ENCODE measurements at places on chromosomes 5 and 9.

GRCh38 chr9:117720066-117720465, 15.9 kb downstream of the TLR4 start:
- no peak for DNase-seq

DNA sequence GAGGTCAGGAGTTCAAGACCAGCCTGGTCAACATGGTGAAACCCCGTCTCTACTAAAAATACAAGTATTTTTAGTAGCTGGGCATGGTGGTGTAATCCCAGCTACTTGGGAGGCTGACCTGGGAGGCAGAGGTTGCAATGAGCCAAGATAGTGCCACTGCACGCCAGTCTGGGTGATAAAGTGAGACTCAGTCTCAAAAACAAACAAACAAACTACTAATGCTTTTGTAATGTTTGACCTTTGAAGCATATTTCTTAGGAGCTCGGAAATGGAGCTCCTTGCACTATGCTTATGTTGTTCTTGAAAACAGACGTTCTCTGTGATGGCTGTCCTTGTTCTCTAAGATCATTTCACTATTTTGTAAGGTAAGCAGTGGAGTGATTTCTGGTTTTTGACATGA, 6.0 kb downstream of the F2RL2 start:
- no peak for DNase-seq

GRCh38 chr5:129945774-129946270, 41.6 kb downstream of the CHSY3 start:
- DNase-seq = no peak

DNA sequence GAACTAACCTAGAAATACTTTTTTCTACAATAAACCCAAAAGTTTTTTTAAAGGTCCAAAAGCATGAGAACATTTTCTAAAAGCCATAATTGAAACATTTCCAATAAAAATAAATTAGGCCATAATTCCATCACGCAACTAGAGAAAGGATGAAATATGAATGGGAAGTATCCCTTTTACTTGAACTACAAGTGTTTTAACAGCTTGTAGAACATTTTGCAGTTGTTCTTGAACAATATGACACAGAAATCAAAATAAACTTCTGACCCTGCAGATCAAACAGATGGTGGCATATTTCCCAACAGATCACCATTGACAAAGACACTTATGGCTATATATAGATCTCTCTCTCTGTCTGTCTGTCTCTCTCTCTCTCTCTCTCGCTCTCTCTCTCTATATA, 624.4 kb downstream of the PSAT1 start:
- no peak for DNase-seq

- no peak for DNase-seq
Measured at GRCh38 chr5:107969847-107970246, 299.1 kb upstream of the EFNA5 start.

- DNase-seq = no peak
Measured at GRCh38 chr5:130529511-130530485, 625.5 kb downstream of the CHSY3 start.

DNA sequence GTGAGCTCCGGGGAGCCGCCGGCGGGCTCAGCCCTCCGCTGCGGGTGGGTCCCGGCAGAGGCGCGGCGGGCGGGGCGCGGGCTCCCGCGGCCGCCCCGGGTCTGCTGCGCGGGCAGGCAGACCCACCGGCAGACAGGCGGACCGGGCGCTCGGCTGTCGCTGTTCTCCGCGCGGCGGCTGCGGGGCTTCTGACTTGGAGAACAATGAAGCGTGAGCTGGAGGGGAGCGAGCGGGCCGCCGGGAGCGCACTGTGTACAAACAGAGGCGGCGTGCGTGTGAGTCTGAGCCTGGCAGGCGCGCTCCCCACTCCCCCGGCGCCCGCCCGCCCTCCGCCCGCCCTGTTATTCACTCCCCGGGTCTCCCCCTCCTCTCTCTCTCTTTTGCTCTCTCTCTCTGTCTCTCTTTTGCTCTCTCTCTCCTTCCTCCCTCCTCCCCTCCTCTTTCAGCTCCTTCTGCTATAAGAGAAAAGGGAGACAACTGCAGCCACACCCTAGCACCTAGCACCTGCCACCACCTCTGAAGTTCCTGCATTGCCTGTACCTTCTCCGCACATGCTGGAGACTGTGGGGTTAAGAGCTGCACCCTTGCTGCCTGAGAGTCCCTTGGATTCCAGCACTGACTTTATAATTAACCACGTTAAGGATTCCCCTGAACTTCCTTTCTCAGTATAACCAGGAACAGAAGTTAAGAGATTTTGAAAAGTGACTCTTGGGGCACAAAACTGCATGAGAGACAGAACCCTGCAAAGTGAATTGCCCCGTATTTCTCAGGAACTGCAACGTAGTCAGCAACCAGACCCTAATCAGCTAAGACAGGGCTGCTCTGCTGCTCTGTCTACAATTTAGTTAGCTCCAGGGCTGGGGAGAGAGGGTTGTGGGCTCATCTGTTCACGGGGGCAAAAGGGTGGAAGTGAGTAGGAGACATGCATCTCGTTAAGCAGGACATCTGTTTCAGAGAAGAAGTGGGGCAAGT, at the start of gene EDIL3:
EDIL3 (minus strand) TSS at position 277 of the 972 bp plus-strand sequence. CDS start 506 bp downstream, outside the sequence.
- no peak for DNase-seq

- no peak for DNase-seq
Measured at GRCh38 chr9:37412431-37413151, 9.9 kb upstream of the GRHPR start.

- no peak for DNase-seq
Measured at GRCh38 chr5:415928-416635, 26.9 kb upstream of the EXOC3 start.

- DNase-seq = no peak
Measured at GRCh38 chr5:149294872-149295829, 23.5 kb downstream of the AFAP1L1 start.

DNA sequence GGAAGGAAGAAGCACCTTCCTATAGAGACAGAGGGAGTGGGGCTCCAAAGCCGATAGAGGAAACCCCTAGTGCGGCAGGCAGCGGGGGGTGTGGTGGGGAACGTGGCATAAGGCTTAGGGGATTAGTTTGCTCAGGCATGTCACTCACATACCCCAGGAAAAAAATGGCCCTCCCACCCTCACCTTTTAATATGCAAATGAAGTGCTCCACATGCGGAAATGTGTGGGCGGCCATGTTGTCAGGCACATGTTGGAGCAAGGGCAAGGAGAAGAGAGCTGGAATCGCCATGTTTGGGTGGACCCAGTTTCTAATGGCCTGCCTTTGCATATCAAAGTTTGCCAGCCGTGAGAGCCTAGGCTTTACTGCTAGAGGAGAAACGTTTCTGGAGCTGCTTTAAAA, 758.8 kb downstream of the NR2F1-AS1 start:
- no peak for DNase-seq

DNA sequence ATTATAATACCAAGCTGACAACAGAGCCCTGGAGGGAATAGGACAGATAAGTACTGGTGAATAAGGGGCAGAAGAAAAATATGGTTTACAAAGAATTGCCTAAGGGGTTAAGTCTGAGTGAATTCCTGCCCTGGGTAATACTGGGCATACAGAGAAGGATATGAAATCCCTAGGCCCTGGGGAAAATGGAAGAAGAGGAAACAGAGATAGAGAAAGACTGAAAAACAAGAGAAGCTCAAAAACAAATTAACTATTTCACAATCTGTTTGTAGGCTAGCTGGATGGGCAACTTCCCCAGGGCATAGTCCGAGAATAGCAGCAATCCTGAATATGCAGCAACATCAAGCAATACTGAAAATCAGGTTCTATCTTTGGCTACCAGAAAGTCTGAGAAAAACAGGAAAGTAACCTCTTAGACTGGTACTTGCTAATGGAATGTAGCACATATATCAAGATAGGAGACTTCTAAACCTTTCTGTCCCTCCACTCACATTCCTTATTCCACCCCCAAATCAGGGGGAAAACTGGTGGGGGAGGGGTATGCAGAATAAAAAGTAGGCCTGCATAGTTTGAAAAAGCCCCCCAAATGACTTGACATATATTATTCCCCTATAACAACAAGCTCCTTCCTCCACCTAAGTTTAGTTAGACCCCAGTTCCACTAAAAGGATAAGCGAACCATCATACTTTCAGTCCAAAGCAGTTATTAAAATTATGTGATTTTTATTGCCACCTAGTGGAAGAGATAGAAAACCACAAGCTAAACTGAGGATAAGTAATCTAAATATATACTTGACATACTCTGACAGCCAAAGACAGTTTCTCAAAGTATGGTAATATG, 20.6 kb downstream of the SLC38A9 start:
- no peak for DNase-seq

DNA sequence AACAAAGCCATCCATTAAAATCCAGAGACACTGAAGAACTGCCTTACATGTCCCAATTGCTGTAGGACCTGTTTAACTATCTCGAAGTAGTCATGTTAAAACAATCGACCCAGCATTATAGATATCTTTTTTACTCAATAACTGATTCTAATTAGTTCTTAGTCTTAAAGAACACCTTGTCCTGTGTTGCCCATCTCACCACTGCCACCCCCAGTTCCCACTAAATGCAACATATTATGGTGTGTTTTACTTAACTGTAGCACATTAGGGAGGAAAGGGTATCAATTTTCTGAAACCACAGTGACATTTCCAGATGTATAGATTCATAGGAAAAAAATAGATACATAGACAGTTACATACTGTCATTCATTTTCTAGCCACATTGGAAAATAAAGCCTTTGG, 221.2 kb downstream of the MEF2C start:
- DNase-seq = no peak

GRCh38 chr9:113562653-113563381, 99.3 kb downstream of the RGS3 start:
- no peak for DNase-seq

DNA sequence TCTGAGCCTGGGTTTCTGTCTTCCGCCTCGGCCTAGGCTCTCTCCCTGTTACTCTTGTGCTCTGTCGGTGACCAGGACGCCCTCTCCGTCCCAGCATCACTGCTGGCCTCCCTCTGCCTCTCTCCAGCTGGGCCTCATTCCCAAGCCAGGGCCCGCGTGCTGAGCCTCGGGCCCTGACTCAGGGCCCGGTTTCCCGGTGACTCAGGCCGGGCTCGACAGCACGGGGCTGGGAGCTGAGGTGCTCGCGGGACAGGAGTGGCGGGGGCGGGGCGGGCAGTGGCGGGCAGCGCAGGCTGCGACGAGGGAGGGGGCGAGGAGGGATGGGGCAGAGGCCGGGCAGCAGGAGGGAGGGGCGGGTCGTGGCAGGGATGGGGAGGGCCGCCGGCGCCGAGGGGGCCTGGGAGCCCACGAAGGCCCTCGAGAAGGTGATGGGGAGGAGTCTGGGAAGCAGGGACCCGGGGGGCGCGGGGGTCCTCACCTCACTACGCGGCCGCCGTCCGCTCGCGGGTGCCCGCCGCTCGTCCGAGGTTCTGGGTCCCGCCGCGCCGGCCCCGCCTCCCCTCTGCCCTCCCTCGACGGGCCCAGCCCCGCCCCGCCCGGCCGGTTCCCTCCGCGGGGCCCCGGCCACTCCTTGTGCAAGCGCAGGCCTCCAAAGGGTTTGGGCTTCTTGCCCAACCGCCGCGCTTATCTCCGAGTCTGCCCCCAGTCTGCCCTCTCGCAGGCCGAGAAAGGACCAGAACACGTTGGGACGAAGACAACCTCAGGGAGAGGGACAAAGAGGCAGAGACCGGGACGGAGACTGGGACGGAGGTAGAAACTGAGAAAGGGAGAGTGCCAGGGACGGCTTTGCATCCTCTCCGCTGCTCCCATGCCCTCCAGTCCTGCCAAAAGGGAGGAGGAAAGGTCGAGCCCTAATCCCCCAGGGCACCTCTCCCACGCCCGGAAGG, at the start of gene ARAP3:
ARAP3 (minus strand) TSS at position 536 of the 947 bp plus-strand sequence. CDS start 1,744 bp downstream, outside the sequence.
- peak; percentile 82 for DNase-seq

- DNase-seq = no peak
Measured at GRCh38 chr9:100105861-100106260, 6.8 kb downstream of the INVS start.

DNA sequence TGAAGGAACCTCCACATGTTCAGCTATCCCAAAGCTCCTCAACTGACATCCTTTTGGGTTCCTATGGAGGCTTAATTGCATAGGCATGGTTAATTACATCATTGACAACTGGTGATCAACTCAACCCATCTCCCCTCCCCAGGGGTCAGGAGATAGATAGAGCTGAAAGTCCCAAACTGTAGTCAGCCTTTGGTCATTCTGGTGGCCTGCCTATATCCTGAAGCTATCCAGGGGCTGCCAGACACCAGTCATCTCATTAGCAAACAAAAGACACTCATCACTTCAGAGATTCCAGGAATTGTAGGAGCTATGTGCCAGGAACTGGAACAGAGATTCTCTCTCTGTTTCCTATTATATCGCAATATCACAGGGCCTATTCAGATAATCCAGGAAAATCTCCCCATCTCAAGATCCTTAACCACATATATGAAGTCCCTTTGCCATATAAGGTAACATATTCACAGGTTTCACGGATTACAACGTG, 646.5 kb upstream of the GRAMD2B start:
- no peak for DNase-seq

GRCh38 chr5:66617226-66617861, 21.2 kb downstream of the MAST4 start:
- DNase-seq = no peak

DNA sequence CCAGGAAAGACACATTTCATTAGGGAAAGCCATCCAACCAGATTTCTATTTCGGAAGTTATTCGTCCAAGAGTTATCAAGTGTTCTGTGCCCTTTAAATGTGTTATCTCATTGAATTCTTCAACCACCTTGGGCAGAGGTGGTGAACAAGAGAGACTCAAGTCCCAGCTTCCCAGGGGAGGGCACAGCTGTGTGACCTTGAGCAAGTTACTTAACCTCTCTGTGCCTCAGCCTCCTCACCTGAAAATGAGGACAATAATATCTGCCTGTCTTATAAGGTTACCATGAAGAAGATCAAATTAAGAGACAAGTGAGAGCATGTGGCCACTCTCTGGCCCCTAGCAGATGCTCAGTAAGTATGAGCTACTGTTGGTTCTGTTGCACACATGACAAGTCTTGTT, 37.4 kb downstream of the WHRN start:
- DNase-seq = no peak

- DNase-seq = peak; percentile 32
Measured at GRCh38 chr9:72412483-72413040, 47.6 kb upstream of the ZFAND5 start.

DNA sequence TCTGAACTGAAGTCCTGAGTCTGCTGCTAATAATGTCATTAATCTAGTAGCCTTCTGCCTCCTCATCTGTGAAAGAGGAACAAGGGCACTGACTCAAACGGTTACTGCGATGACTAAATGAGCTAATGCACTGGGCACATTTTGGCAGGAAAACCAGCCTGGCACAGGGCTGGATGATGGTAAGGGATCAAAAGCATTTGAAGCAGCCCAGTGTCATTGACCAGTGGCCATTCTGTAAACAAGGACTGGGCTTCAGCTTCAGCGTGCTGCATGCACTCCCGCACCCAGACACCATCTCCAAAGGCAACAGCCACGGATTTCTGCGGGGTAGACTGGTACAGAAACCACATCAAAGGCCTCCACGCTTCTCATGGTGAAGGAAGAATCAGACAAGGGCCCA, 8.0 kb downstream of the GCNT4 start:
- no peak for DNase-seq

- no peak for DNase-seq
Measured at GRCh38 chr9:68905129-68905528, 108.8 kb downstream of the PRKACG start.

DNA sequence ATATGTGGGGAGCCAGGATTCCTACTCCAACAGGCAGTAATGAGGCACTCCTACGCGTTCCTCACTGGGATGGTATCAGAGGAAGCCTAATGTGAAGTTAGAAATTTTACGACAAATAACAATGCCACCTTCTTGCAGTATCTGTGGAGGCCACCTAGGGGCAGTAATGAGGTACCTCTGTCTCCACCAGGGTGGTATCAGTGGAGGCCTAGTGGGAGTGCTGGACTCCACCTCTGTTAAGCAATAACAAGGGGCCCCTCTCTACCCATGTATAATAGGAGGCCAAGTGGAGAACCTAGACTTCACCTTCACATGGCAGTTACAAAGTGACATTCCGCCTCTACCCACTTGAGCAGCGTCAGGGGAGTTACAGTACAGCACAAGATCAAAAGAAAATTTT, 147.9 kb downstream of the PLPPR1 start:
- no peak for DNase-seq
